Kasumi-1 (cell line): ENCODE measurements at places on chromosomes 6 and 20.

GRCh38 chr6:145787688-145788087 lies 26.9 kb downstream of the FBXO30 start:
- DNase-seq, result no peak

GRCh38 chr20:62088258-62089127 lies 22.8 kb upstream of the TAF4 start:
- DNase-seq, result no peak

DNA sequence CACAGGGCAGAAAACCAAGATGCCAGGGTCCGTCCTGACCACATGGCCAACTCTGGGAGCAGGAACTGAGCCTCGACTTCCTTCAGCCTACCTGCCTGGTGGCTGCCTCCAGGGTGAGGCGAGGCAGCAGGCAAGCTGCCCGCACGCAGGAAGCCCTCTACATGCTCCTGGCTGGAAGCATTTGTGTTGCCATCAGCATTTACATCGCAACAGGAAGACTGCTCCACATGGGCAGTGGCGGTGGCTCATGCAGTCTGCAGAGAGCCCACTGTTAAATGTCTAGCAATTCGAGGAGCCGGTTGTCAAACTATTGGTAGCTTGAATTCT lies 233.8 kb downstream of the SYNDIG1 start:
- DNase-seq, result no peak

GRCh38 chr6:120614723-120615122 lies 719.6 kb downstream of the TBC1D32 start:
- no peak for DNase-seq

- DNase-seq, result peak; percentile 13
Measured at GRCh38 chr6:21840428-21840827, 246.9 kb downstream of the SOX4 start.

- no peak for DNase-seq
Measured at GRCh38 chr20:53599910-53600632, 6.4 kb upstream of the ZNF217 start.

DNA sequence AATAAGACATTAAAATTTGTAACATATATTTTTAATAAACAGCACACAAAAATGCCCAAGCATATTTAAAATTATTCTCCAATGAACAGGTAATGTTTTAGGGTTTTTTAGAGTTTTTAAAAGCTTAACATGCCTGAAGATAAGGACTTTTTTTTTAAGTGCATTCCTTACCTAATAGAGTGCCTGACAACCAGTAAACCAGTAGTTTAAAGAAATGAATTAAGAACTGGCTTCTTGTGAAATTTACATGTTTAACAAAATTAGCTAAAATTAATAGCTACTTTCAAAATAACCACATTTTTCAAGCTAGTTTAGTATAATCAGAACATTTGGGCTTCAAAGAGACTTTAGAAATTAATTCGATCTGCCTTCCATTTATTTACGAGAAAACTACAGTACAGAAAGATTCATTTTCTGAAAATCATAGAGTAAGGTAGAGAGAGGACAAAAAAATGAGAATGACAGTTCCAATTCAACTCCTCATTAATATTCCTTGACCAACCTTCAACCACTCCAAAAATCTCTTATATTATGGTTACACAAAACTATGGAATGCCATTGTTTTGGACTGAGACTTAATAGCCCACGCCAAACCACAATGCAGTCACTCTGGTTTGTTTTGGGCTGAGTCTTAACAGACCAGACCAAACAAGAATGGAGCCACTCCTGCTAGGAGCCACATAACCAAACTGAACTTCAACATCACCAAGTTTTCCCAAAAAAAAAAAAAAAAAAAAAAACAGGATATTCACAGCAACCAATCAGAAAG lies 5.7 kb upstream of the PLN start:
- no peak for DNase-seq

DNA sequence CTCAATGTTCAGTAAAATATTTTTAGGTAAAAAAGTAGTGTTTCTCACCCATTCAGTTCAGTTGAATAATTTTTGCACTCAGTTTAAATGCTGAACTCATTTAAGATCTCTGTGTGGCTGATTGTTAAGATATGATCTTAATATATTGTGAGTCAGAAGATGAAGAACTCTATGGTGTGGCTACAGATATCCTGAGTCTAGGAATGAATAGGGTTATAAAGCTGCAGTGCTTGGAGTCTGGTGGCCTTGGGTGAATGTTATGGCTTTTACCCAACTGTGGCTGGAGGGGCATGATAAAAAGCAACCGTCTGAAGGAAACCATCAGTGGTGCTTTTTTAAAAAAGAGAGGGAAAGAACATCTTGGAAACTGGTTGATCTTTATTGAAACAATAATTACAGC lies 65.9 kb downstream of the CCN2 start:
- DNase-seq, result no peak

DNA sequence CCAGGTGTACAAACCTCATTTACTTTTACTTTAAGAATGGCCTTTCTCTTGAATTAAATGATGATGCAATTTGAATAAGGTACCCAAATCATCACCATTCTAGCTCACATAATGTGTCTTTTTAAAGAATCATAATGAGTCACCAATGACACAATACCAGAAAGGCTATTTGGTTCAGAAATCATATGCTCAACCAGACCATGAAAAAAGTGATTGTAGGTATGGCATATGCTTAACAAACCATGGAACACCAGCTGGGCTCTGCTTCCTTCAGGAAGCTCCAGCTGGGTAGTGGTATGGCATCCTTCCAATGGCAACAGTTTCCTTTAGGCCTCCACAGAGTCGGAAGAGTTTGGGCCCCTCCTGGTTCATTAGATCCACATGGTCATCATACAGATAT lies 128.2 kb downstream of the FRK start:
- no peak for DNase-seq

DNA sequence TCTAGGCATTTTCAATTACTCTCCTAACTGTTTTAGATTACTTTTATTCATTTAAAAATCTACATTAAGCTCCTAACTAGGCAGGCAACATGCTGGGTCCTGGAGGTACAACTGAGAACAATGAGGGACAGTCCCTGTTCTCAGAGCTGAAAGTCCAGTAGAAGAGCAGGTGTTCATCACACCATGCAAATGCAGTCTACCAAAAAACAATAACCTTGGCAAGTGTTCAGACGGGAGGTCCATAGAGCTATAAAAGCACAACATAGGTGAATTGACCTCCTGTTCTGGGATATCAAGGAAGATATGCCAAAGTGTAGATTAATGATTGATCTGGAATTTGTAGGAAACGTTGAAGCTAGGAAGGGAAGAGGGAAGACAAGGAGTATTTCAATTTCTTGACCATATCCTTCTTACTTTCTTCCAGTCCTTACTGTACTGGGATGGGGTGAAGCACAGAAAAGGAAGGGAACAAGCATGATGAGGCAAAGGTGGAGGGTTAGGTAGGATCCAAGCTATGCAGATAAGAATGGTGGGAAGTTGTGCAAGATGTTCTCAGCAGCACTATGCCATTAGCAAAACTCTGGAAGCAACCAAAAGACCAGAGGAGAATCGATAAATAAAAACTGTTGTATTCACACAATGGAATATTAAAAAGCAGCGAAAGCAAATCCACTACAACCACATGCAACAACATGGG lies 485.7 kb upstream of the JARID2 start:
- DNase-seq, result no peak

GRCh38 chr6:9101920-9102319 lies 666.6 kb upstream of the SLC35B3 start:
- no peak for DNase-seq

- DNase-seq, result no peak
Measured at GRCh38 chr6:10441004-10441654, 26.3 kb upstream of the TFAP2A start.

DNA sequence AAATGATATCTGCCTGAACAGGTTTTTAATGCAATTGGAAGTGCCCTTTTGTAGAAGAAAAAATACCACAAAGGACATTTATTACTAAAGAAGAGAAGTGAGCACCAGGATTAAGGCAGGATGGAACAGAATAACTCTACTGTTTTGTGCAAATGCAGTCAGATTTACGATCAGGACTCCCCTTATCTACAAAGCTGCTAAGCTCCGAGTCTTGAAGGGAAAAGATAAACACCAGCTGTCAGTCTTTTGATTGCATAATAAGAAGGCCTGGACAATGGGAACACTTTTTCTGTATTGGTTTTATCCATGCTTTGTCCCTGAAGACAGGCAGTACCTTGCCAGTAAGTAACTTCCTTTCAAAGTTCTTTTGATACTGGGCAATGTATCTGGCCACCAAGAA lies 797.9 kb upstream of the SLC35B3 start:
- no peak for DNase-seq

- no peak for DNase-seq
Measured at GRCh38 chr20:63741354-63741675, 1.7 kb downstream of the SLC2A4RG start.

DNA sequence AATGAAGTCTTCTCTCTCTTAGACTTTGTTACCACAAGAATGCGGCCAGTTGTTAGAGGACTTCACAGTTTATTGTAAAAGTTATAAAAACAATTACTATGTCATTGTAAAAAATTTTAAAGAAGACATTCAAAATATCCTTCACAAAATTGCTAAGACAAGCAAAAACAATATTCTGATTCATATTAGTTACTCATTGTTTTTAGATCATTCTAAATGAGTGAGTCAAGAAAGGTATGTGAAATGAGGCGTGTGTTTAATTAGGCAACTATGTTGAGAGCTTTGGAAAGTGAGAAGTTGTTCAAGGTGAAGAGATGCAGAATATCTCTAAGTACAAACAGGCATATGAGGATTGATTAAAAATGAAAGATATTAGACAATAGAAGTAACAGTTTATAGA lies 875.3 kb downstream of the EYS start:
- DNase-seq, result no peak

GRCh38 chr6:45422503-45423110 lies 44.9 kb upstream of the SUPT3H start:
- DNase-seq, result peak; percentile 72

- no peak for DNase-seq
Measured at GRCh38 chr20:57543754-57544153, 17.2 kb upstream of the PCK1 start.

DNA sequence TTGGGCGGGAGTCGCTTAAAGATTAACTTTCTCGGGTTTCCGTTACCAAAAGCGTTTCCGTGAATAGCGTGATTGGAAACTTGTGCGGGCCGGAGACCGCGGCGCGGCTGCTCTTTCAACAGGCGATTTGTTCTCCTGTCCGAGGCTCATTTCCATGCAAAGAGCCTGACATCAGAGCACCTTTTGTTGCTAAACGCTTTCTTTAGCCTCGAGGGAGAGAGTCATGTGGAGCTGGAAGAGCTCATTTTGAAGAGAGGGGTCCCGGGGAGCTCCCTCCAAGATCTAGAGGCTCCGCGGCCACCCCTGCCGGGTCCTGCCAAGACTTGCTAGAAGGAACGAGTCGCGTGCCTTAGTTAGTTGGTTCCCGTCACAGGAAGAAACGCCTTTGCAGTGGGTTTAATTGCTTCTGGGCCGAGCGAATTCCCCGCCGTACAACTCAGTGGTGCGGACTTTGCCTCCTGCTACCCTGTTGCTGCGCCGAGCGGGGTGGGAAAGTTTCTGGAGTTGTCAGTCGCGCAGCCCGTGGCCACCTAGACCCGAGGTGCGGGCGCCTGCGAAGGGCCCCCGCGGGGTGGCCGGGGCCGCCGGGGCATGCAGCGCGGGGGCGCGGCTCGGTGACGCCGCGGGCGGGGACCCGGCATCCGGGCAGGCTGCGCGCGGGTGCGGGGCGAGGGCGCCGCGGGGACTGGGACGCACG lies at the start of gene SASH1:
Gene SASH1, plus strand, starts transcription at position 489 of the 697 bp plus-strand sequence. CDS start 230 bp downstream, outside the sequence.
- peak; percentile 36 for DNase-seq

- no peak for DNase-seq
Measured at GRCh38 chr20:15867899-15868298, 705.3 kb downstream of the KIF16B start.

GRCh38 chr6:124854338-124854922 lies 107.8 kb upstream of the RNF217 start:
- peak; percentile 31 for DNase-seq

GRCh38 chr6:108337721-108338120 lies 42.9 kb downstream of the AFG1L start:
- no peak for DNase-seq

GRCh38 chr6:14386263-14386662 lies 268.7 kb downstream of the CD83 start:
- DNase-seq, result no peak

GRCh38 chr20:50348096-50348495 lies 157.5 kb downstream of the CEBPB start:
- peak; percentile 95 for DNase-seq

DNA sequence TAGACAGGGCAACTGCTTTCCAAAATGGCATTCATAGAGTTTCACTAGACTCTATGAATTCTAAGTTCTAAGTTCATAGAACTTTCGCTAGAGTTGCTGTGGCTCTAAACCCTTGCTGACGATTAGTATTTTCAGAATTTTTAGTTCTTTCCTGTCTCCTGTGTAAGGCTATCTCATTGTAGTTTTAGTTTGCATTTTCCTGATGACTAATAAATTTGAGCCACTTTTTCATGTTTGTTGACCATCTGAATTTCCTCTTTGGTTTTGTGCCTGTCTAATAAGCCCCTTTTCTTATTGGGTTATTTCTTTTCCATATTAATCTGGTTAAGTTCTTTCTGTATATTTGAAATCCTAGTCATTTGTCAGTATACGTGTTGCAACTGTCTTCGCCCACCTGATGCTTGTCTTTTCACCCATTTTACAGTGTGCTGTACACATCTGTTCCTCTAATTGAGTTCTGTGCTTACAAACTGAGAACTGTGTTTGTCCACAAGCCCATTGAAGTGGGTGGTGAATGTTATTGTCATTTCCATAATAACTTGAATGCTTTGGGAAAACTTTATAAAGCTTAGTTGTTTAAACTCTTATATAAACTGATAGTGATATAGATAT lies 177.7 kb upstream of the CDYL start:
- no peak for DNase-seq

- DNase-seq, result no peak
Measured at GRCh38 chr6:81842254-81842653, 89.8 kb upstream of the TENT5A start.

GRCh38 chr20:46034039-46034438 lies 5.0 kb downstream of the SLC12A5 start:
- no peak for DNase-seq

DNA sequence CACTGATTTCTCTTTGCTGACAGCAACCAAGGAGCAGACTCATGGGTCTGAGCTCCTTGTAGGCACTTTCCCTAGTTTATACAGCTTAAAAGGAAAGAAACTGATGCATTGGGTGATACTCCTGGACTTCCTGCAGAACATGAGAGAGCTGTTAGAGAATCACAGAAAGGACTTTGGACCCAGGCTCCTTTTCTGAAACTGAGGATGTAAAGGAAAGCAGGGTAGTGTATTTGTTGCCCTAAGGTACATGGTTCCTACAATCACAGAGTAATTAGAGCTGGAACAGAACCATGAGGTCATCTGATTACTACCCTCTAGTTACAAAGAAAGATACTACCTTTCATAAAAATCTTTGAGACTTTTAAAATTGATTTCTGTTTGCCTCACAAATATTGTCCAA lies 477.1 kb upstream of the SPTLC3 start:
- DNase-seq, result no peak
